Hematopoietic multipotent progenitor cell treated with erythropoietin and hydrocortisone succinate and interleukin-3 and kit ligand, for 6 days (in vitro differentiated cells): ENCODE measurements at places on chromosomes 13 and 19.
A peak's percentile ranks its signal among the peaks of the same experiment; 100 is the strongest.

DNA sequence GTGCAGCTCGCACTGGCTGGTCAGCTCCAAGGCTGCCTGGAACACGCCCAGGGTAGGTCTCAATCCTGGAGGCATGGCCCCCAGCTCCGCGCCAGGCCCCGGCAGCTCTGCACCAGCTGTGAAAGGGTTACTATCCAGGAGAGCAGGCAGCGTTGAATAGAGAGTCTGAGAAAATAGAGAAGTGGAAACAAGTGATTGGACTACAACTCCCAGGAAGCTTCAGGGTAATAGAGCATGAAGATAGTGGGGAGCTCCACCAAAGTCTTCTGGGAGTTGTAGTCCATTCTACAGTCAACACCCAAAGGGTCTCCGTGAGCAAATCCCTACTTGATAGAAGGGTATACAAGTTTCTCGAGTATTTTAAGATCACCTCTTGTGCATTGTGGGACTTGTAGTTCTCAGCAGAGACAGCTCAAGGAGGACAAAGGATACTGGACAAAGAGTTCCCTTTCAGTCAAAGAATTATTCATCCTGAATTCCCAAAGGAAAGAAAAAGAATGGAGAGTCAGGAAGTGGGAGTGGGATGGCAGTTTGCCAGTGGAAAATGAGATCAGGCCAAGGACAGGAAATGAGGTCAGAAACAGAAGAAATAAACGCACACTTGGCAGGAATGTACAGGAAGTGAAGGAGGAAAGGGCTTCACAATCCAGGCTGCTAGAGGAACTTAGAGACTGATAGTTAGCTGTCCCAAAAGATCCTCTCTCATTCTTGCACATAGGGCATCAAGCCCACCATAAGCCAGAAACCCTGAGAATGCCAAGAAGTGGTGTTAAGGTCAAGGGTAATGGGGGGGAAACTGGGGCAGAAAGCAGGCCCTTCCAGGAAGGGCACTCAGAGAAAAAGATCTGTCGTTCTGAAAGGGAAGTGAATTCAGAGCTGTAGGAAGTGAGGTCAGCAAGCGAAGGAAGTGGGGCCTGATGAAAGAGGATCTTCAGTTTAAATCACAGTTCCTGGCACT, 5.5 kb upstream of the MAMSTR start:
- DNase-seq: peak; percentile 92

- no peak for DNase-seq
Measured at GRCh38 chr19:13652810-13653590, 111.3 kb upstream of the MRI1 start.

- DNase-seq: no peak
Measured at GRCh38 chr13:70253411-70253810, 145.2 kb upstream of the KLHL1 start.

GRCh38 chr13:51687947-51688714, 103.9 kb downstream of the WDFY2 start:
- DNase-seq: no peak

- DNase-seq: no peak
Measured at GRCh38 chr19:2040647-2041432, 10.2 kb downstream of the MKNK2 start.

DNA sequence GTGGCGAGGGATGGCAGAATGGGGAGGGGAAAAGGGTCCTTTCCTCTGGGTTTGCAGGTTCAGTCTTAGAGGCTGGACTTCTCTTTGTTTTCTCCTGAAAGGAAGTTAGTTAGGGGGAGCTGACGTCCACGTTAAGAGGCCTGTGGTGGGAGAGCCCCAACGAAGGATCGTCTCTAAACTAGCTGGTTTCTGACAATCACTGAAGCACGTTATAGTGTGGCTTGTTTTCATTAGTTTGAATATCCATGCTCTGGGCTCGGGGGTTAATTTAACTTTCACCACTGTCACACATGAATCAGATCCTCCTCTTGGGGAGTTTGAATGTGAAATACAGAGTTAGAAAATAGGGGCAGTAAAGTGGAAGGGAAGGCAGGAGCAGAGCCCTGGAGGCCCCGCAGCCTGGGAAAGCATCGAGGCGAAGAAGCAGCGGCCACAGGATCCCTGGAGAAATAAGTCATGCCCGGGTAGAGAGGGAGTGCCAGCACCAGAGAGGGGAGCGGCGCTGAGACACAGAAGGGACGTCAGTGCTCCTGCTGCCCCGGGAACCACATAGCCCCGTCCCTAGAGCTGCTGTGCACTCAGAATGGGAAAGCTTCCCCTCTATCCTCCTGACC, 31.1 kb upstream of the AMER2 start:
- no peak for DNase-seq

- no peak for DNase-seq
Measured at GRCh38 chr13:108357228-108357627, 87.7 kb downstream of the TNFSF13B start.

- peak; percentile 8 for DNase-seq
Measured at GRCh38 chr13:108734676-108735075, 105.3 kb downstream of the MYO16 start.

DNA sequence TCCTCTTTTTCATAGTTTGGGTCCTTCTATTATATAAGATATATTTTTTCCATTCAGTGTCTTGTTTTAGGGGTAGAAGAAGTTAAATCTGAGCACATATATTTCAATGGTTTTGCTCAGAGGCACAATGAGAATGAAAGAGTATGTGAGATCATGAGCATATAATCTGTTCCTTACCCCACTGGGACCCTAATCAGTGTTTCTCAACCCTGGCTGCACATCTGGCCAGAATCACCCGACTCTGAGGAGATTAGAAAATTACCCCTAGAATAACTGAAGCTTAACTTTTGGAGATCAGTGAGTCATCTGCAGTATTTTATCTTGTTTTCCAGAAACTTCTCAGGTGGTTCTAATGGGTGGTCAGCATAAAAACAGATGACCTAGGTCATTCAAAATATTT, 782 bp downstream of the CYSLTR2 start:
- DNase-seq: peak; percentile 44

GRCh38 chr13:21909331-21909730, 238.5 kb downstream of the FGF9 start:
- no peak for DNase-seq

DNA sequence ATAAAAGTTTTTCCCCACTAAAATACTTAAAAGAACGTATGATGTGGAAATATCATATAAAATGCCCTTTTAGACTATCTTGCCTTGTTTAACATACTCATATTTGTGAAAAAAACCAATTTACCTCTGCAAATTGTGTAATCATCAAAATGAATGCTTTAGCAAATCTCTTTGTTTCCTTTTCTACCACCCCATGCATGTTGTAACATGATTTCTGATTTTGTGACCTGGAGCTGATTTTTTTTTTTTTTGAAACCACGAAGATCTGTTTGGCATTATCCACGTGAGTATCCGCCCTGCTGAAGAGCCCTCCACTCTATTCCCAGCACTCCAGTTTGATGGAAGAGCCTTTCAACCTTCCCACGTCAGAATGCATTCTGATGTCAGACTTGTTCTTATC, 245.8 kb upstream of the NBEA start:
- no peak for DNase-seq

GRCh38 chr13:110036060-110036459, 249.7 kb upstream of the IRS2 start:
- DNase-seq: no peak

DNA sequence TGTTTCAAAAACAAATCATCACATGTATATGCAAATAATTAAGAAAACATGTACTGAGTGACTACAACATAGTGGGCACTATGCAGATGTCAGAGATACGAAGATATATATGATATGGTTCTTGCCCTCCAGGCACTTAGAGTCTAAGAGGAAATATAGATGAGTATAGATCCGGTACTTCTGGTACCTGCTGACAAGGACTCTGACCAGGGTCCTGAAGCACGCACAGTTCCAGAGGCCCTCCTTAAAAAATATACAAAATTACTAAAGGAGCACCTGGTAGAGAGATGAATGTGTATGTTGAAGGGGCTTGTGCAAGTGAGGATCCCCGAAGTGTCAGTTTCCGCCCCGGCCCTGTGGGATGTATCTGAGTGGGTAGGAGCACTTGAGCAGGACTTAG, 31.3 kb downstream of the MTUS2 start:
- no peak for DNase-seq

DNA sequence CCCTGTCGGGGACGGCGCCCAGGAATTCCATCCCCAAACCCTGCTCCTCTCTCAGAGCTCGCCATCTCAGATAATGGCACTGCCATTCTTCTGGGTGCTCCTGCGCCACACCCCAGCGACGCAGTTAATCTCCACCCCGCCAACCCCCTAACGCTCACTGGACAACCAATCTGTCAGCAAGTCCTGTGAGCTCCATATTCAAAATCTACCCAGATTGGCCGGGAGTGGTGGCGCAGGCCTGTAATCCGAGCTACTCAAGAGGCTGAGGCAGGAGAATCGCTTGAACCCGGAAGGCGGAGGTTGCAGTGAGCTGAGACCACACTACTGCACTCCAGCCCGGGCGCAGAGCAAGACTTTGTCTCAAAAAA, 18.6 kb downstream of the FCGBP start:
- no peak for DNase-seq

DNA sequence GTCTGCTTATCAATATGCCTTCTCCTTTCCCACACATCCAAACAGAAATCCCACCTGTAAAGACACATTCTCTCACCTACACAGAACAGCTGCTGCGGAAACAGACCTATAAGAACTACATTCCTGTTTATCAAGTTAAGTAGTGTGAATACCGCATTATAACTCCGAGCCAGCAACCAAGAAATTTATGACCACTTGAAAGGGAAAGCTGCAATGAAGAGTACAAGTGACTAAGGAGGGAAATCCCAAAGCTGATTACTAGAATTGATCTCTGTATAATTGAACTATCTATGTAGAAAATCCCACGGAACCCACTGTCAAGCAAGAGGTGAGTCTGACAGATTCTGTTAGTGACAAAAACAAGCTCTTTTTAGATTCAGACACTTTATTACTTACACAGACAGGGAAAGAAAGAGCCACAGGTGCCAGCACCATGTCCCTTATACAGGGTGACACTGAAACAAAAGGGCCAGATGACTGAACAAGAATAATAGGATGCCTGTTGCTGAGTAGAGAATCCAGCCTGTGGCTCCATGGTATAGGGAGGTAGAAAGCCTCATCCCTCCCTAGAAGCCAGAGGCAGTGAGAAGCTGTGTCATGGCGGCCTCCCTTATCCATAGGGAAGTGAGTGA, 1.6 kb upstream of the IGFL4 start:
- DNase-seq: no peak

- DNase-seq: no peak
Measured at GRCh38 chr13:110228936-110229904, 77.7 kb downstream of the COL4A1 start.

- DNase-seq: peak; percentile 19
Measured at GRCh38 chr19:12574036-12574435, 22.8 kb upstream of the ZNF564 start.

DNA sequence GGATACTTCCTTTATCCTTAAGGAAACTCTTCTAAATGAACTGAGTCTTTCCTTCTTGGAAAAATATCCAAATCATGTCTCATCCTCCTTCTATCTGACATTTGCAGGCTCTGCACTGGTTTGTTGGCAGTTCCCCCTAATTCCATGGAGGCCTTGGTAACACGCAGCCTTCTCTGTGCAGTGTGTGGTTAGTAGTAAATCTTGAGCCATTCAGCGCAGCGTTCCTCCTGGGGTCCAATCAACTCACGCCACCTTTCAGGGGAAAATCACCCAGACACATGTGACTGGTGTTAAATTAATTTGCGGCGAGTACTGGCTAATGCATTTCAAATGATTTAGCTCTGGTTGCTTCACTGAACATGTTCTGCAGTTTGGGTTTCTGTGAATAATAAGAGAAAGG, 21.0 kb upstream of the CBY2 start:
- DNase-seq: no peak

- DNase-seq: no peak
Measured at GRCh38 chr19:38838208-38838985, 6.8 kb upstream of the ECH1 start.

DNA sequence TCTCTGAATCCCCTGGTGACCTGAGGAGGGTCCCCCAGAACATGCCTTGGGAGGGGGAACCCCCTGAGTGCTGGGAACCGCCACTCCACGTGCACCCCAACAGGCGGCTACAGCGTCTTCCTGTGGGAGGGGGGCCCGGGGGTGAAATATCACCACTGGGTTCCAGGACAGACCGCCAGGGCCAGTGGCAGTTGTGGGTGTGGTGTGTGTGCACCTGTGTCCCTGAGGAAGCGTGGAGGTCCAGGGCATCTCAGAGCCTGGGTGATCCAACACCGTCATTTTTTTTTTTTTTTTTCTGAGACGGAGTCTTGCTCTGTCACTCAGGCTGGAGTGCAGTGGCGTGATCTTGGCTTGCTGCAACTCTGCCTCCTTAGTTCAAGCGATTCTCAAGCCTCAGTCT, 4.2 kb downstream of the ADGRE5 start:
- no peak for DNase-seq

- DNase-seq: no peak
Measured at GRCh38 chr13:49502954-49503353, 7.2 kb downstream of the PHF11 start.

DNA sequence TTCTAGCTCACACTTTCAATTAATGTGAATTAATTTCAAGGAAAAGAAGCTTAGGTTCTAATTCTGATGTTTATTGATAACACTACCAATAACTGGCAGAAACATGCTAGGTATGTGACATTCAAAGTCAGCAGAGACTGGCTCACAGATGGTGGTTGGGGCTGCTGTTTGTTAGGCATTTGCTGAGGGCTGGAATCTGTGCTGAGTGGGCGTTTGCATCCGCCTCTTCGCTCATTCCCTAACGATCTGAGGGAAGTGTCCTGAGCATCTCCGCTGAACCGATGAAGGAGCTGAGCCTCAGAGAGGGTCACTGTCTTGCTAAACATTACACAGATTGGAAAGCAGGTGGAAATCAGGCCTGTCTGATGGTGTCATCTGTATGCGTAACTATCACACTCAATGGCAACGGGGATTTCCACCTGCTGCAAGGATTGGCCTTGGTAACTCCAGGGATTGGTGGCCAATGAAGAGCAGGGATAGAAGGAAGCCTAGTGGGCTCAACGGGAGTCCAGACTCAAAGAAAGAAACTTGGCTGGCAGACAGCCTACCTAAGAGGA, 338.9 kb downstream of the TEX29 start:
- DNase-seq: no peak

DNA sequence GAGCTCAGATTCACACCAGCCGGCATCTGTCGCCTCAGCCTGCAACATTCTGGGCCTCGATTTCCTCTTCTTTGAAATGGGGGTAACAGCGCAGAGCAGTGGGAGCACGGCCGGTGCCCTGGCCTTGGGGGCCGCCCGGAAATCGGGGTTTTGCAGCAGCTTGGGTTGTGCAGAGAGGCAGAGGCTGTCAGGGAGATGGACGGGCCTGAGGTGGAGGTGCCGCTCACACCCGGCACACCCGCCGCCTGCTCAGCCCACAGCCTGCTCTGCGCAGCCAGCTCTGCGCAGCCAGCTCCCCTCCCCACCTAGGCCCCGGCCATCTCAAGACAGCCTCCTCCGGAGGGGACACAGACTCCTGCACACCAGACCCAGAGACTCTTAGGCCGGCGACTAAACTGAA, 10.6 kb downstream of the KLF2 start:
- no peak for DNase-seq
